WTC11 (cell line): ENCODE measurements at places on chromosomes 7 and 10.

GRCh38 chr7:113268757-113269156, 150.4 kb upstream of the SMIM30 start:
- DNase-seq, result no peak

- no peak for DNase-seq
These were observed 193.4 kb upstream of the PDE1C start for GRCh38 chr7:32263611-32264010.

- DNase-seq, result no peak
These were observed 47.3 kb upstream of the TCF7L2 start for GRCh38 chr10:112902730-112903129.

DNA sequence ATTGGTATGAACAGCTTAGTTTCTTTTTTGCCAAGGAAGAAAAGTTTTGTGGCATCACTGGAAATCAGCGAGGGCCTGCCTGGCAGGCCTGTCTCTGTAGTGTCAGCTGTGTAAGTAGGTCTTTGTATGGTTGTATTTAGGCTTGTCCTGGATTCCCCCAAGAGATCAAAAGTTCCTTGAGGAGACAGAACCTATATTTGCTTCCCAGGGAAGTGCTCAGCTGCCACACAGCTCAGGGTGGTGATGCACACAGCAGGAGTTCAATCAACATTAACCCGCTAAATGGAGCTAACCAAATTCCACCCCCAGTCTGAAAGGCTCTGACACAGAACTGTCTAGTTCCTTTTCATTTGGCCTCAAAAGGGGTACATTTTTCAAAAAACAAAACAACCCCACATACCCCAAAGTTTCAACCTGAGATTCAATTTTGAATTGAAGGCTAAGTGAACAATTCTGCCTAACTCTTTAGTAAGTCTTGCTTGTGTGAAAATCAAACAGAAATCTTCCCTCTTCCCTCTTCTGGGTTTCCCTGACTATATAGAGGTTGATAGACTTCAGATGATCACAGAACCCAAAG, 124.4 kb downstream of the CLEC2L start:
- DNase-seq, result no peak

DNA sequence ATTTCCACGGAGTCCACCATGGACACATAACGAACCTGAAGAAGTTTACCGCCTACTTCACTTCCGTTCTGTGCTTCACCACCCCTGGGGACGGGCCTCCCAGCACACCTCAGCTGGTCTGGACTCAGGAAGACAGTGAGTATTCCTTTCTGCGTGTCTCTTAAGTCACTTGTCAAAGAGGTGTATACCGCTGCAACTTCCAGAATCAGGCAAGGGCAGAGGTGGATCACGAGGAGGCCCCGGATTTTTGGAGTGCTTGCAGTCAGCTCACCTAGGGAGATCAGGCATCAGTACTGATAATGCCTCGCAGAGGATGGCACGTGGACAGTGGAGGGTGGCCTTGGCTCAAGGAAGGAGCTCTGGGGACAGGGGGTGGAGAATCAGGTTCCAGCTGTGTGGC, 630.4 kb upstream of the FOXK1 start:
- no peak for DNase-seq

- no peak for DNase-seq
These were observed 798 bp upstream of the TSPAN33 start for GRCh38 chr7:129143724-129144094.

DNA sequence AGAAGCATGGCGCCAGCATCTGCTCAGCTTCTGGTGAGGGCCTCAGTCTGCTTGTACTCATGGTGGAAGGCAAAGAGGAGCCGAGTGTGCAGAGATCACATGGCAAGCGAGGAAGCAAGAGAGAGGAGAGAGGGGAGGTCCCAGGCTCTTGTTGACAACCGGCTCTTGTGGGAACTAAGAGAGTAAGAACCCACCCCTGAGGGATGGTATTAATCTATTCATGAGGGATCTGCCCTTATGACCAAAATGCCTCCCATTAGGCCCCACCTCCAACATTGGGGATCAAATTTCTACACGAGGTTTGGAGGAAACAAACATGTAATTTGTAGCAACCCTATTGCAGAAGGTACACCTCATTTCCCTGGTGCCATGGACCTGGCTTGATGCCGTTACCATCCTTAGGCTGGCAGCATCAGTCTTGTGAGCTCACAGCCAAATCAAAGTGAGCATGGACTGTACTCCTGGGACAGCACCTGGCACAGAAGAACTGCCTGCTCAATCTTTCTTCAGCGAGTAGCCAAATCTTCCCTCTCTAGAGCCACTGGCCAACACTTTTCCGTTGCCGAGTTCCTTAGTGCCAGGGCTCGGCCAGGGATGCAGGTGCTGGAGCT, 6.5 kb downstream of the BTBD16 start:
- no peak for DNase-seq

- DNase-seq, result no peak
These were observed 215.9 kb downstream of the CRPPA start for GRCh38 chr7:16205466-16205865.

DNA sequence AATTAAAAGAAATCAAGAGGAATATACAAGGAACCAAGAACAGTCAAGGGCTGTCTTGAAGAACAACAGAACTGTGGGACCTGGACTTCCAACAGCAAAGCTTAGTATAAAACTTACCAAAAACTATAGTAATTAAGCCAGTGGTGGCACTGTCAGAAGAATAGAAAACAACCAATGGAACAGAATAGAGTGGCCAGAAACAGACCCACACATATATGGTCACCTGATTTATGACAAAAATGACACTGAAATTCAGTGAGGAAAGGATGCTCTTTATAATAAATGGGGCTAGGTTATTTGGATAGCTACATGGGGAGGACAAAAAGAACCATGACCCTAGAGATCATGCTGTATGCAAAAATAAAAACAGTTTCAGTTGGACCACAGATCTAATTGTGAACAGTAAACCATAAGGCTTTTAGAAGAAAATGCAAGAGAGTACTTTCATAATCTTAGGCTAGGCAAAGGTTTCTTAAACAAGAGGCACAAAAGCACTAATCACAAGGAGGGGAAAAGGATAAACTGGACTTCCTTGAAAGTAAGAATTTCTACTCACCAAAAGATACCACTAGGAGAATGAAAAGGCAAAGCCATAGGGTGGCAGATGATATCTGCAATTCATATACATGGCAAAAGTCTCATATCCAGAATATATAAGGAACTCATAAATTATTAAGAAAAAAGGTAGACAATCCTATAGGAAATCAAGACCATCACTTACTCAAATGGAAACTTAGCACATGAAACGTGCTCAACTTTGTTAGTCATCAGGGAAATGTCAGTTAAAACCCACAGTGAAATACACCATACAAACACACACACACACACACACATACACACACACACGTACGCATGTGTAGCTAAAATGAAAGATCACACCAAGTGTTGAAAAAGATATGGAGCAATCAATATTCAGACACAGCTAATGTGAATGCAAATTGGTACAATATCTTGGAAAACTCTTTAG, 20.8 kb downstream of the HYCC1 start:
- DNase-seq, result no peak

- DNase-seq, result no peak
These were observed 47.1 kb downstream of the DIP2C start for GRCh38 chr10:642186-642890.

- no peak for DNase-seq
These were observed 7.5 kb downstream of the IFIT1 start for GRCh38 chr10:89399956-89400355.

- DNase-seq, result no peak
These were observed 65.3 kb downstream of the LMBR1 start for GRCh38 chr7:156827587-156828203.

DNA sequence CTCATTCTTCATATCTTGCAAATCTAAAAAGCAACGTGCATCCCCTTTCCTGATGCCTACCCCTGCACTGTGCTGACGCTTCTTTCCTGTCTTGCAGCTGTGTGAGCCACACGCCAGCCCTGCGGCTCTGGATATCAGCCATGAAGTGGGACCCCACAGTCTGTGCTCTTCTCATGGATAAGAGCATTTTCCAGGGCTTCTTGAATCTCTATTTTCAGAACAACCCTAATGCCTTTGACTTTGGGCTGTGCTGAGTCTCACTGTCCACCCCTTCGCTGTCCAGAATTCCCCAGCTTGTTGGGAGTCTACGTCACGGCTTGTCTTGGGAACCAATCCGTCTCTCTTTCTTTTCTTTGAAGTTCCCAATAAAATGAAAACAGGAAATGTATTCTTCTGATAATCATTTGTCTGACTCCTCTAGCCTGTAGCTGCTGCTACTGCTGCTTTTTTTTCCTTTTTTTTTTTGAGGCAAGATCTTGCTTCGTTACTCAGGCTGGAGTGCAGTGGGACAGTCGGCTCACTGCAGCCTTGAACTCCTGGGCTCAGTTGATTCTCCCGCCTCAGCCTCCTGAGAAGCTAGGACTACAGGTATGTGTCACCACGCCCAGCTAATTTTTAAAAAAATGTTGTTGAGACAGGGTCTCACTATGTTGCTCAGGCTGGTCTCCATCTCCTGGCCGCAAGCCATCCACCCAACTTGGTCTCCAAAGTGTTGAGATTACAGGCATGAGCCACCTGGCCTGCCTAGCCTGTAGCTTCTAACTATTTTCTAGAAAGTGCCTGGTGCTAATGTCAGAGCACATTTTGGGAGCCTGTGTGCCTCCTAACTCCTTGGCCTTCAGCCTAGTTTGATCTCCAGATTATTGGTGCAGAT, 30.3 kb downstream of the GSTO2 start:
- DNase-seq, result no peak

- no peak for DNase-seq
These were observed 60.8 kb upstream of the NPTX2 start for GRCh38 chr7:98556288-98556687.

GRCh38 chr7:18221377-18222293, 194.0 kb upstream of the PRPS1L1 start:
- DNase-seq, result no peak

- DNase-seq, result no peak
These were observed 1358.9 kb upstream of the LRRTM3 start for GRCh38 chr10:65566906-65567305.

GRCh38 chr10:79322616-79323543, 24.4 kb upstream of the PPIF start:
- DNase-seq, result no peak
